ENCODE measurements at places on chromosomes 2 and 18. TPM values are rescaled to one million over a fixed set of nuclear protein-coding genes. Genes with fewer than 3 reads are reported as not detected.

- peaks cover 5% of the 10 kb centered on the region for H3K27me3 ChIP-seq
- DNase-seq = no peak
- H3K27ac ChIP-seq = no peak overlapping the region
- no peaks in the 10 kb centered on the region for H3K4me1 ChIP-seq
Measured at GRCh38 chr18:59509481-59510442, 150.7 kb upstream of the LMAN1 start.

DNA sequence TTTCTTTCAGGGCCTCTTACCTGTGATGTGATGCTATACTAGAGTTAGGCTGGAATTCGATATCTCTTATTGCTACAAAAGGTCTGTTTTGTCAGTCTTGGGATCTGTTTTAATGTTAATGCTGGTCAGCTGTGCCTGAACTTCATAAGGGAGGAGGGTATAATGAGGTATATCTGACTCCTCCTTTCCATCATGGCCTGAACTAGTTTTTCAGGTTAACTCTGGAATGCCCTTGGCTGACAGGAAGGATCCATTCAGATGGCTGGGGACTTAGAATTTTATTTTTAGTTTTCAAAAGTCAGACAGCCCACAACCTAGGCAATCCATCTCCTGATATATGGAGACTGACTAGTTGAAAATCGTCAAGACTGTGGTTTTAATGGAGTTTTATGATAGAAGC lies 35.9 kb upstream of the TBC1D8 start:
- no peaks in the 10 kb centered on the region for H3K36me3 ChIP-seq
- H3K4me1 ChIP-seq = no peaks in the 10 kb centered on the region
- H3K27ac ChIP-seq = no peak overlapping the region
- DNase-seq = no peak
- no peak overlapping the region for H3K4me3 ChIP-seq

- no peak overlapping the region for H3K27ac ChIP-seq
- peaks cover 3% of the 10 kb centered on the region for H3K36me3 ChIP-seq
- no peaks in the 10 kb centered on the region for H3K27me3 ChIP-seq
Measured at GRCh38 chr2:95043300-95044093, 18.0 kb downstream of the MAL start.

DNA sequence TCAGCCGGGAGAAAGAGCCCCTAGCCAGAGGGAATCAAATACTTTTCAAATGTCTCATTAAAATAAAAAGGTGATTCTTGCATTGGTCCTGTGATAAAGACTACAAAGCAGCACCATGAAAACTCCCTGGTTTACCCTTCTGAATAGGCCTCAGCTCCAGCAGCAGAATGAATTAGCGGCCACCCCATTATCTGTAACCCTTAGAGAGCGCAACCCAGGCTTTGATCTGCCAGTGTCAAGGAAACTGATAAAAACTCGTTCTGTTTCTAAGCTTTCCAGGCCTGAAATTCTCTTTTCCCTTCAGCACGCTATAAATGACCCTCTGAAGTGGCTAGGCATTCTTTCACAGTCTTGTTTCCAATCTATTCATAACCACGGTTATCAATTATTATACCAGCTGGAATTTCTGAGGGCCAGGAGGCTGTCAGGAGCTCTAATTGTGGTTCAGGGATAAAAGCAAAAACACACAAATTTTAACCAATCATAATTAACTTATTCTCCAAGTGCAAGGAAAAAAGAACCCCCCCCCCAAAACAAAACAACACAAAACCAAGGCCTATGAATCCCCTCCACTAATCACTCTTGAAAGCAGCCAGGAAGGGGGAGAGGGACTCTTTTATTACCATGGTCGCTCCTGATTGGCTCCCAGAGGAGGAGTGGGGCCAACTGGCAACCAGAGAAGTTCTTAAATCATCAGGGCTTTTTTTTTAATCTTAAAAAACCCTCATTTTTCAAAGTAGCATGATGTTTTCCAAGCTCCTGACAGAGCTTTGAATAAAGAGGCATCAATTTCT lies 258.9 kb downstream of the CYRIA start:
- H3K4me3 ChIP-seq = no peak overlapping the region
- no peaks in the 10 kb centered on the region for H3K36me3 ChIP-seq
- H3K27ac ChIP-seq = no peak overlapping the region
- H3K27me3 ChIP-seq = no peaks in the 10 kb centered on the region
- DNase-seq = no peak

The SANBR gene
- 2.4 TPM for polyA plus RNA-seq

Measured in CD4-positive, CD25-positive, alpha-beta regulatory T cell (primary cell).